ENCODE measurements at places on chromosomes 5 and 9. TPM values are rescaled to one million over a fixed set of nuclear protein-coding genes. Genes with fewer than 3 reads are reported as not detected.
A peak's percentile ranks its signal among the peaks of the same experiment; 100 is the strongest.

- H3K4me1 ChIP-seq, result peaks cover under 1% of the 10 kb centered on the region
- H3K4me3 ChIP-seq, result no peak overlapping the region
- H3K36me3 ChIP-seq, result no peaks in the 10 kb centered on the region
- no peak overlapping the region for H3K27ac ChIP-seq
- DNase-seq, result no peak
Measured at GRCh38 chr5:93294199-93294598, 286.8 kb downstream of the NR2F1-AS1 start.

GRCh38 chr9:68898781-68899439, 115.0 kb downstream of the PRKACG start:
- H3K4me3 ChIP-seq, result no peak overlapping the region
- H3K27me3 ChIP-seq, result peaks cover 34% of the 10 kb centered on the region
- no peaks in the 10 kb centered on the region for H3K36me3 ChIP-seq

- H3K27me3 ChIP-seq, result no peaks in the 10 kb centered on the region
- peaks cover 40% of the 10 kb centered on the region for H3K4me1 ChIP-seq
- H3K27ac ChIP-seq, result no peak overlapping the region
- no peak overlapping the region for H3K4me3 ChIP-seq
- peak; percentile 60 for DNase-seq
Measured at GRCh38 chr9:88814577-88814976, 176.7 kb upstream of the S1PR3 start.

ELAVL2 gene
- not detected for total RNA-seq

- H3K27ac ChIP-seq, result no peak overlapping the region
- no peaks in the 10 kb centered on the region for H3K27me3 ChIP-seq
- H3K4me3 ChIP-seq, result no peak overlapping the region
- DNase-seq, result no peak
- no peaks in the 10 kb centered on the region for H3K36me3 ChIP-seq
- H3K4me1 ChIP-seq, result no peaks in the 10 kb centered on the region
Measured at GRCh38 chr5:116675626-116675910, 100.9 kb upstream of the SEMA6A start.

DNA sequence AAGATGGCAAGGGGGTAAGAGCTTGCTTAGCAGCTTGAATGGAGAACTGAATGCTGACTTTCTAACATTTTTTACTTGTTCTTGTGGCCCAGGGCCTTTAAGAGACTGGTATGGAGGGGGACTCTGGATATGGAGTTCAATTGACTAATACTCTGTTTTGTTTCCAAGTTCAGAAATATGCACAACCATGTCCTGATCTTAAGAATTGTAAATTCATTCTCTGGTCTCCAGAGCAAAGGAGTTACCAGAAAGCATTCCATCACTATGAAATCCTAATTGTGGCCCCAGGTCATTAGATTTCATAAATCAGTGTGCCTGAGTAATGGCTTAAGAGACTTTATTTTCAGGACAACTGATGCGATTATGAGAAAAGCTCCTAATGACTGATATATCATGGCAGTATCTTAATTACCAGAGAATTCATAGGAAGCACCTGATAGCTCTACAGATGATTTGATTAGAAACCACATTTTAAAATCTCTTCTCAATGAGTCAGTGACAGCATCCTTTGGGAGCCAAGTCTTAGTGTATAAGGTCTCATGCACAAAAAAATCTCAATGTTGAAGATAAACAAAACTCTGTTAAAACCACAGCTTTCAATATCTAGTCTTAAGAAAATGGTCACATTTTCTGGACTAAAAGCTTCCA, 613.6 kb upstream of the KLF4 start:
- no peaks in the 10 kb centered on the region for H3K4me1 ChIP-seq
- H3K4me3 ChIP-seq, result no peak overlapping the region
- H3K36me3 ChIP-seq, result no peaks in the 10 kb centered on the region
- H3K27ac ChIP-seq, result no peak overlapping the region

GFRA3 gene
- total RNA-seq, result 0.83 TPM

TRUB2 gene
- total RNA-seq, result 57.4 TPM

GRCh38 chr9:89891221-89891590, 286.4 kb downstream of the GADD45G start:
- peaks cover 3% of the 10 kb centered on the region for H3K27me3 ChIP-seq
- no peak overlapping the region for H3K27ac ChIP-seq
- no peak for DNase-seq
- H3K36me3 ChIP-seq, result no peaks in the 10 kb centered on the region
- H3K4me1 ChIP-seq, result no peaks in the 10 kb centered on the region

SLC23A1 gene
- total RNA-seq, result not detected

CDKN2A gene
- not detected for total RNA-seq

GRCh38 chr5:28473531-28474107, 1435.2 kb upstream of the CDH9 start:
- no peaks in the 10 kb centered on the region for H3K27me3 ChIP-seq
- DNase-seq, result no peak
- no peak overlapping the region for H3K4me3 ChIP-seq
- no peak overlapping the region for H3K27ac ChIP-seq
- H3K4me1 ChIP-seq, result no peaks in the 10 kb centered on the region

- no peak for DNase-seq
- no peaks in the 10 kb centered on the region for H3K36me3 ChIP-seq
Measured at GRCh38 chr5:104928906-104929520, 1366.4 kb upstream of the NUDT12 start.

IL11RA gene
- 12.1 TPM for total RNA-seq

CAVIN4 gene
- total RNA-seq, result 3.9 TPM

DNA sequence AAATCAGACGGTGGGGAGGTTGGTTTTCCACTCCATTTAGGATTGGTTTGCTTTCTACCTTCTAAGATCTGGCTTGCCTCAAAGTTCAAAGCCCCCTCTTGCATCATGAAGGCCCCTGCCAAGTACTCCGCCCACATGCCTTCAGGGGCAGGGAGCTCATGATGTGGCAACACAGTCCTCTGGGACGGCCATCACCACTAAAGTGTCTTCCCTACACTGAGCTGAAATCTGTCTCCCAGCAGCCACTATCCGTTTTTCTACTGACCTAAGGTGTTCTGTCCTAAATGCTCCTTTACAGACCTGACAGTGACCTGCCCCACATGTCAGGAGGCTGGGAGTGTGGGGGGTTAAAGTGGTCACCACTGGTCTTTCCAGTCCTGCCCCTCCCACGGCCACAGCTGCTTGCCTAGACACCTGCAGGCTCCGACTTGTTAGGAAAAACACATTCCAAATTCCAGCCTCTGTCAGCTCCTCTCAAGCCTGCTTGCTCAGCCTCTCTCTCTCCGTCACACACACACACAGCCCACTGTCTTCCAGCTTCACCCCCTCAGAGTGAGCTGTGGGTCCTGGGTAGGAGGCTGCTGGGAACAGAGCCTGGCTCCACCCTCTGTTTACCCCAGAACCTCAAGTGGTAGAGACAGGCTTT, 44.9 kb downstream of the SHB start:
- no peaks in the 10 kb centered on the region for H3K36me3 ChIP-seq
- peaks cover 74% of the 10 kb centered on the region for H3K4me1 ChIP-seq
- DNase-seq, result peak; percentile 84
- H3K27me3 ChIP-seq, result no peaks in the 10 kb centered on the region

DNA sequence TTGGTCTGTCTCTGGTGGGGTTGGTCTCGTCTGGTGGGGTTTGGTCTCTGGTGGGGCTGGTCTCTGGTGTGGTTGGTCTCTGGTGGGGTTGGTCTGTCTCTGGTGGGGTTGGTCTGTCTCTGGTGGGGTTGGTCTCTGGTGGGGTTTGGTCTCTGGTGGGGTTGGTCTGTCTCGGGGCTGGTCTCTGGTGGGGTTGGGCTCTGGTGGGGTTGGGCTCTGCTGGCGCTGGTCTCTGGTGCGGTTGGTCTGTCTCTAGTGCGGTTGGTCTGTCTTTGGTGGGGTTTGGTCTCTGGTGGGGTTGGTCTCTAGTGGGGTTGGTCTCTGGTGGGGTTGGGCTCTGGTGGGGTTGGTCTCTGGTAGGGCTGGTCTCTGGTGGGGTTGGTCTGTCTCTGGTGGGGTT, 16.3 kb upstream of the CD74 start:
- no peaks in the 10 kb centered on the region for H3K36me3 ChIP-seq
- H3K27ac ChIP-seq, result no peak overlapping the region
- no peaks in the 10 kb centered on the region for H3K4me1 ChIP-seq
- no peak for DNase-seq

ZCCHC7 gene
- total RNA-seq, result 26.0 TPM

- H3K4me3 ChIP-seq, result no peak overlapping the region
- no peaks in the 10 kb centered on the region for H3K27me3 ChIP-seq
- DNase-seq, result peak; percentile 29
- H3K27ac ChIP-seq, result no peak overlapping the region
Measured at GRCh38 chr9:14903040-14903439, 7.2 kb downstream of the FREM1 start.

DNA sequence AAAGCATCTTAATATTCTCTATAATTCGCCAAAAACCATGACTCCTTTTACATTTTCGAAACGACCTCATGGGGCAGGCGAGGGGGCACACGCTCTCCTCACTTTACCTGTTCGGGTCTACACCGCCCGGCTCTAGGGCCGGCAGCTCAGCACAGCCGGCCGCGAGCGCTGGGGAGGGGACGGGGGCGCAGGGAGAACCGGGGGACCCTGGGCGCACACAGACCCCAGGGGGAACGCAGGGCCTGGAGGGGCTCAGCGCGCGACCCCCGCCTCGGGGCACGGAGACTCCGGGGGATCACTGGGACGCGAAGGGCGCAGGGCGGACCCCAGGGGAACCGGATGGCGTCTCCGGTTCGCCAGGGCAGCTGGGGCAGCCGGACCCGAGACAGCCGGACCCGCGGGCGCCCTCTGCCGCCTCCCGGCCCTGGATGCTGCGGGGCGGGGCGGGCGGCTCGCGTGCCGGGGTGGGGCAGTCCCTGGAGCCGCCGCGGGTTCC, at the start of gene AHRR:
Gene AHRR, plus strand, starts transcription at position 485 of the 496 bp plus-strand sequence. CDS start 22,189 bp downstream, outside the sequence.
- no peak within 1 kb of the TSS for H3K27ac ChIP-seq
- H3K36me3 ChIP-seq, result peaks cover 4% of the 10 kb centered on the region
- peak within 1 kb of the TSS; percentile 48 for H3K4me3 ChIP-seq
- peak; percentile 61 for DNase-seq

PTGER4 gene
- total RNA-seq, result 2.5 TPM

ACOT12 gene
- not detected for total RNA-seq

PCSK1 gene
- 0.92 TPM for total RNA-seq

DNA sequence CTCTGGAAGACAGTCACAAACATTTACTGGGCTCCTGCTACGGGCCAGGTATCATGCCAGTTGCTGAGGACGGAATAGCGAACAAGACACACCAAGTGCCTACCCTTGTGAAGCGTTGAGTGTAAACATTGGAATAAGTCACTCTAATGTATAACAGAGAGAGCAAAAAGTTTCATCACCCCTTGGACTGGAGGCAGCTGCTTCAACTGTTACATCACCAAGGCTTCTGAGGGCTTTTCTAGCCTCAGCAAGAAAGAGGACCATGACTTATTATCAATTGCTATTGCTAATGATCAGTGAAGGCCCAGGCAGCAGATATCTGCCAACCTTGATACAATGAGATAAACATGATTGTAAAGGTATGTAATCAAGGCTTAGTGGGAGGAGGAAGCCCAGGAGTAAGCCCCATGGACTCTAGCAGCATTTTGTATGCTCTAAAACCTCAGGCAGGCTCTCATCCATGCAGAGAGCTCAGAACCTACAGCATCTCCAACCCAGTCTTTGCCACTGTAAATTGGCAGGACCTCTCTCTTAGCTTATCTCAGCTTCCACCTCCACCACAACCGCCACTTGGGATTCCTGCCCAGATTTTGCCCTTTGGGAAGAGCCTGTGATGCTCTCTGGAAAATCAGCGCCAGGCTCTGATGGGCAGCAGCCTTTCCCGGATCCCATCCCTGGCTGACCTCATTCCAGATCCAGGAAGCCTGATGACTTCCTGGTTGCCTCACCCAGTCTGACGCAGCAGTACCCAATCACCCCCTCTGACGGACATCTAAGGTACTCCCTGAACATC, 54.5 kb downstream of the ADAM19 start:
- H3K27me3 ChIP-seq, result no peaks in the 10 kb centered on the region
- H3K4me1 ChIP-seq, result no peaks in the 10 kb centered on the region
- H3K36me3 ChIP-seq, result no peaks in the 10 kb centered on the region
- no peak overlapping the region for H3K27ac ChIP-seq
- no peak for DNase-seq
- H3K4me3 ChIP-seq, result no peak overlapping the region

- no peak for DNase-seq
- H3K27me3 ChIP-seq, result no peaks in the 10 kb centered on the region
- H3K27ac ChIP-seq, result peak overlapping the region; percentile 97
- peaks cover 83% of the 10 kb centered on the region for H3K4me1 ChIP-seq
- peaks cover 10% of the 10 kb centered on the region for H3K36me3 ChIP-seq
Measured at GRCh38 chr9:136052991-136053756, 41.9 kb downstream of the NACC2 start.

- H3K27me3 ChIP-seq, result no peaks in the 10 kb centered on the region
- H3K4me3 ChIP-seq, result no peak overlapping the region
- H3K27ac ChIP-seq, result no peak overlapping the region
Measured at GRCh38 chr5:108588323-108588722, 159.4 kb upstream of the FER start.

PAPPA gene
- 47.4 TPM for total RNA-seq

DNA sequence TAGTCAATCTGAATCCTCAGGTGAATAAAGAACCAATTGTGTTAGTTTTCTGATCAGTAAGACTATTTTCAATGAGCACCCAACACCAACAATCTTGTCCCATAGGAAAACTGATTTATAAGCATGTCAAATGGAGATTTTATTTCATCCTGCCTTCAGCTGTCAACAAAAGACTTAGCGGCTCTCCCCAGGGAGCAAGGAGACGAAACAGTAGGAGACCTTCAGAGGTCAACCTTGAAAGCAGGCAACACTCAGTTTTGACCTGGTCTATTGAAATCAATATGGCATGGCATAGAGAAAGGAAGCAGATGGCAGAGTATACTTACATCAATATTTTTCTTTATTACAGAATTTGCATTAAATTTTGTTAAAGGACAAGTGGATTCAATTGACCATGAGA, 34.1 kb downstream of the ZNF622 start:
- H3K27ac ChIP-seq, result no peak overlapping the region
- peaks cover 5% of the 10 kb centered on the region for H3K4me1 ChIP-seq
- peak; percentile 2 for DNase-seq
- peaks cover 42% of the 10 kb centered on the region for H3K27me3 ChIP-seq
- no peak overlapping the region for H3K4me3 ChIP-seq

DNA sequence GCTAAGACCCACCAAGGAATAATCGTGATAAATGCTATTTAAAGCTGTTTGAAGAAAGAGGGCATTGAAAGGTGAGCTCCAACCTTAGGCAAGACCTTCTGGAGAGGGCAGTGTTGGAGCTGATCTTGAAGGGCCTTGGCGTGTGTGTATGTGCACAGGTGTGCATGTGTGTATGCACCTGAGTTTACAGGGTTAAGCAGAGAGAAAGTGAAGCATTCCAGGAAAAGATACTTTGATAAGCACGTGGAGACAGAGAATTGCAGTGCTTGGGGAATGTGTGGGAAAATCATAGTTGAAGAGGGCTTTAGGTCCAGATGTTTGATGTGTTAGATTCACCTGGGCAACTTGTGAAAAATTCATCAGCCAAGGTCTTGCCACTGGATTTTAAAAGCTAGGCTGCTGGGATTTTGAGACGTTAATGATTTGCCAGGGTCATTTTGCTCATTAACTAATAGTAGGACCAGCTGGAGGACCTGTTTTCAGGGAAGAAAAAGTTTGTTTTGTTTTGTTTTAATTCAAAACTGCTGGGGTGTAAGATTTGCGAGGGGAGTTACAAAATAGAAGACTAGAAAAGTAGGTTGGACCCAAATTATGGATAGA, 78.3 kb upstream of the ANKRD55 start:
- H3K4me3 ChIP-seq, result no peak overlapping the region
- no peaks in the 10 kb centered on the region for H3K27me3 ChIP-seq
- no peaks in the 10 kb centered on the region for H3K36me3 ChIP-seq
- no peak for DNase-seq

SPATA31D4 gene
- not detected for total RNA-seq
